ENCODE measurements at places on chromosomes 4 and X. TPM values are rescaled to one million over a fixed set of nuclear protein-coding genes. Genes with fewer than 3 reads are reported as not detected.

DNA sequence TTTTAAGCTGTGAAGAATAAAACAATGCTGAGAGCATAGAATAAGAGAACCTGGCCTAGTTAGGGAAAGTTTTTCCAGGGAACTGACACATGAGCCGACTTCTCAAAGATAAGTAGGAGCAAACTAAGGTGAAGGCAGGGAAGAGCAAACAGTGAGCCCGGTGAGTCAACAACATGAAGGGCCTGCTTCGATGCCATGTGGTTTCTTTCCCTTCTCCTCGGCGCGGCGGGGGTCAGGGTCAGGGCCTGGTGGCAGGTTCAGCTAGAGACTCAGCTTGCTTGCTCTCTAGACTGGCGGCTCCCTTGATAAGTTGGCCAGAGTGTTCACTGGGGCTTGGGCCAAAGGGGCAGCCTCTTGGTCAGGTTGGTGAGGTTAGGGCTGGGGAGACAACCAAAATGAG lies 81.1 kb downstream of the DLG3 start:
- no peak for DNase-seq

DNA sequence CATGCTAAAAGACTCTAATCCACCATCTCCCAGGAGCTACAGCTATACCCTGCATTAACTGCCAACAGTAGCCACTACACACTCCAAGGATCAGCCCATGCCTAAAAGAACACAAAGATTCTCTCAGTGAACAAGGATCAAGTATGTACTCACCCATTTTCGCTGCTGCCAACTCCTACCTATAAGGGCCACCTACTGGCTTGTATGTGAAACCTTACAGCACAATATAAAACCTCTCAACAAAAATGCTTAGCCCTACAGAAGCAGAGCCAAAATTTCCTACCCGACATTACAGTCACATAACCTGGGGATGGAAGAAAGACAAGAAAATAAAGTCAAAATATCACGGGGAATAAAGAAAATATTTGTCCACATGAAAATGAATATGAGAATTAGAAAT lies 562.8 kb upstream of the POU3F4 start:
- DNase-seq: no peak

- DNase-seq: no peak
Measured at GRCh38 chr4:171846232-171846631, 33.0 kb downstream of the GALNTL6 start.

- DNase-seq: no peak
Measured at GRCh38 chr4:74096265-74096980, 2.6 kb downstream of the CXCL2 start.

The SYN1 gene
- 14.7 TPM for total RNA-seq

The TCEANC gene
- total RNA-seq: 15.5 TPM

The DMP1 gene
- total RNA-seq: not detected

The EXOC1L gene
- not detected for total RNA-seq

Measured in frontal cortex (tissue), 4 donors.